ENCODE measurements at places on chromosomes 1 and 21. TPM values are rescaled to one million over a fixed set of nuclear protein-coding genes. Genes with fewer than 3 reads are reported as not detected.

DNA sequence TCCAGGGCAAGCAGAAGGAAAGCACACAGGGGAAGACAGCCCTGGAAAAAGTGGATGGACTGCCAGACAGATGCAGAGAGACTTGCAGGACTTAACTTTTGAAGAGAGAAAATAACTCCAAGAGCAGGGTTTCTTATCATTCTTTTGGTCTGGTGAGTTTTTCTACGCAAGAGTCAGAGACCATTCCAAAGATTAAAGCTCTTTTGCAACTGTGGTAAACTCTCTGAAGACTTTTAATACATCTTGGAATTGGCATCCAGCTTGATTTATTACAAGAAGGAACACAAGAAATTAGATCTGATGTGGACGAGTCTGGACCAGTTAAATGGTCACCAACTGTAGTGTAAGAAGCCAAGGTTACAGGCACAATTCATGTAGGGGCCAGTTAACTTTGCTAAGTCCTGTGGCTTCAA lies 153.4 kb downstream of the SIPA1L2 start:
- H3K4me1 ChIP-seq, result peaks cover 32% of the 10 kb centered on the region
- DNase-seq, result peak; percentile 80
- peaks cover 40% of the 10 kb centered on the region for H3K36me3 ChIP-seq
- H3K27me3 ChIP-seq, result no peaks in the 10 kb centered on the region
- H3K27ac ChIP-seq, result no peak overlapping the region

GRCh38 chr1:174839211-174839610 lies 160.5 kb upstream of the CACYBP start:
- no peak overlapping the region for H3K27ac ChIP-seq
- H3K36me3 ChIP-seq, result no peaks in the 10 kb centered on the region
- no peak for DNase-seq
- H3K4me3 ChIP-seq, result no peak overlapping the region
- H3K27me3 ChIP-seq, result no peaks in the 10 kb centered on the region

UBAP2L gene
- total RNA-seq, result 190 TPM

- H3K27me3 ChIP-seq, result no peaks in the 10 kb centered on the region
- DNase-seq, result no peak
- no peaks in the 10 kb centered on the region for H3K4me1 ChIP-seq
- H3K4me3 ChIP-seq, result no peak overlapping the region
Observed at GRCh38 chr1:224786533-224787250, 142.8 kb upstream of the DNAH14 start.

DNA sequence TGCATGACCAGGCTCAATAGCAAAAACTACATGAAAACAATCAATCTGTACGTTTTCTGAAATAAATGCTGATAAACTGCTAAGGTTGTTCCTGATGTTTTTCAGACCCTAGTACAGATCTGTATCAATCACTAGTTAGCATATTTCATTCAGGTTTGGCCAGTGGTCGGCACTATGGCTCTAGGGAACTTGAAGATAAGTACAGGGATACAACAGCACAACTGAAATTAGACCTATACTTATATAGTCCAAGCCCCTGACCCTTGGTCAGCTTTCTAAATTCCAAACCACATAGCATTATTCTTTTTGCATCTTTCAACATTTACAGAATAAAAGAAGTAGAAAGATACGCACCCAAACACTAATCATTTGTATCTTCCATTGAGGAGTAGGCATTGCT lies 142.7 kb downstream of the PLPPR4 start:
- no peak overlapping the region for H3K27ac ChIP-seq
- H3K27me3 ChIP-seq, result no peaks in the 10 kb centered on the region
- no peaks in the 10 kb centered on the region for H3K36me3 ChIP-seq
- H3K4me1 ChIP-seq, result no peaks in the 10 kb centered on the region
- no peak for DNase-seq

AP4B1 gene
- 18.8 TPM for total RNA-seq

DNA sequence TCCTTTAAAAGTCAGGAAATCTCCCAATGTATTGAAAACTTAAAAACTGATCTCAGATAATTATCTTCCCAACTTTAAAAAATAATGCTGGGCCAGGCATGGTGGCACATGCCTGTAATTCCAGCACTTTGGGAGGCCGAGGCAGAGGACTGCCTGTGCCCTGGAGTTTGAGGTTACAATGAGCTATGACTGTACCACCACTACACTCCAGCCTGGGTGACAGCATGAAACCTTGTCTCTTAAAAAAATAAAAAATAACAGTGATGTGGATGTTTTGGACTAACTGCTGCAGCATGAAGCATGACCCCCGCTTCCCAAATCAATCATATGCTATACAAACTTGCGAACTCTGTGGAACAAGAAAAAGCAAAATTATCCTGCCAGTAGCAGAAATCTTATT lies 186.3 kb downstream of the RERE start:
- no peak for DNase-seq
- H3K27me3 ChIP-seq, result no peaks in the 10 kb centered on the region
- H3K4me1 ChIP-seq, result peaks cover 56% of the 10 kb centered on the region

Data from cardiac muscle cell (in vitro differentiated cells and primary cell).